ENCODE measurements at places on chromosomes 2 and 18. TPM values are rescaled to one million over a fixed set of nuclear protein-coding genes. Genes with fewer than 3 reads are reported as not detected.

DNA sequence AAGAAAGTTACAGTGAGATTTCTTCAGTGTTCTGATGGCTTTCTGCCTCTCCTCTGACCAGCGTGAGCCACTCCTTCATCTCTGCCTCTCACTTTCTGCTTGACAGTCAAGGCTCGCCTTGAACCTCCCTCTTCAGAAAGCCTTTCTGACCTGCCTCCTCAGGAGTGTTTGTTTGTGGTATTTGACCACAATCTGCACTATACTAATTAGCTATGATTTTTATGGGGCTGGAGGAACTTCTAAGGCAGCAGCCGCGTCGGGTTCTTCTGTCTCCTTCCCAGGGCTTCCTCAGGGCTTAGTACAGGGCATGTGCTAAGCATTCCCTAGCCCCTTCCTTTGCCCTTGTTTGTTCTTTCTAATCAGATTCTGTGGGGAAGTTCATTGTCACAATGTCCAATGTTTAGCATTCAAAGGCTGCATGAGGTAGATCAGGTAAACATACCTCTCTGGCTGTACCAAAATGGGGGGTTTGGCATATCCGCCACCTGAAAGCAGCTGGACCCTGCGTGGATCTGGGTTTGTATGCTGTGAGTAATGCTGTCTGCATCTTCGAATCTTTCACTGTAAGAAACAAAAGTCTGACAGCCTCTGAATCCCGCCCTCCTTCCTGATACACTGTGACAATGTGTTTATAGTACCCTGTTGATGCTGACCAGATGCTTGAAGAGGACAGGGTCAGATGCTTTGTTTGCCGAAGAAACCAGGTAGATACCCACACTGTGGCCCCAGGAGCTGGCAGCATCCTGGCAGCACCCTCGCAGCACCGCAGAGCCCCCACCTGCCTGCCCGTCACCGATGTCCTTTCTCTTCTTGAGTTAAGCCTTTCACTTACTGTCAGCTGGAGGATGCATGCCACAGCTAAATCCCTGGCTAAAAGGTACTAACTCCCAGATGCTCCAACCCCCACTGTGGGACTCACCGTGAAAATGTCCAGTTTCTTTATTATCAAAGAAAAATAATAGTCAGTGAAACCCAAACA lies 260.8 kb upstream of the HDAC4 start:
- no peak for DNase-seq
- no peak overlapping the region for H3K4me3 ChIP-seq
- H3K27me3 ChIP-seq, result peaks cover 39% of the 10 kb centered on the region
- no peaks in the 10 kb centered on the region for H3K4me1 ChIP-seq
- no peaks in the 10 kb centered on the region for H3K36me3 ChIP-seq

DNA sequence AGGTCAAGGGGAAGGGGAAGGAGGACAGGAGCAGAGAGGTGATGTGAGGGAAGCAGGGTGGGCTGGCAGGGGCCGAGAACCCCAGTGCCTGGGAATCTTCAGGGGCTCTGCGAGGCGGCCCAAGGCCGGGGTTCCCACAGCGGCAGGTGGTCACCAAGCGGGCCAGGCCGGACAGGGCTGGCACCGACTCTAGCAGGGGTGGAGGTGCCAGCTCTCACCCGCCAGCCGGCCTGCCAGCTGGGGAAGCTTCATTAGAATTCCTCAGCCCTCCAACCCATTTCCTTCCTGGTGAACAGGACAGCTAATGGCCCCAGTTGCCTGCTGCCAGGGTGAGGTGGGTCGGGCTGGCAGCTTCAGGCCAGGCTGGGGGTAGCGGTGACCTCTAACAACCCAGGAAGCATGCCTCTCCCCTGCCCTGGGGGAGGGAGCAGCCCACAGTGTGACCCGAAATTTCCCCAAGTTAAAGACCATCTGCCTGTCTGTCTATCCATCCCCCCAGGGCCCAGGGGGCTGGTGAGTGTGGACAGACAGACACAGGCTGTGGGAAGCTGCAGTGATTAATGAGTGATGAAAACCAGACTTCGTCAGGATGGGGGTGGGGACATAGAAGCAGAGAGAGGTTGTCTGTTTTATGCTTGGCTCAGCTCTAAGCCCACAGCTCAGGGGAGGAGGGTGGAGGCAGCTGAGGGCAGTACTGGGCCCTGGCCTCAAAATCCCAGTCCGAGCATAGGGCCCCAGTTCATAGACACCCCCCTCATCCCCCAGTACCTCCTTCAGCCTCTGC lies 144.1 kb downstream of the ZFP36L2 start:
- no peaks in the 10 kb centered on the region for H3K4me1 ChIP-seq
- no peak overlapping the region for H3K4me3 ChIP-seq
- H3K27me3 ChIP-seq, result no peaks in the 10 kb centered on the region
- DNase-seq, result no peak
- H3K36me3 ChIP-seq, result no peaks in the 10 kb centered on the region

DNA sequence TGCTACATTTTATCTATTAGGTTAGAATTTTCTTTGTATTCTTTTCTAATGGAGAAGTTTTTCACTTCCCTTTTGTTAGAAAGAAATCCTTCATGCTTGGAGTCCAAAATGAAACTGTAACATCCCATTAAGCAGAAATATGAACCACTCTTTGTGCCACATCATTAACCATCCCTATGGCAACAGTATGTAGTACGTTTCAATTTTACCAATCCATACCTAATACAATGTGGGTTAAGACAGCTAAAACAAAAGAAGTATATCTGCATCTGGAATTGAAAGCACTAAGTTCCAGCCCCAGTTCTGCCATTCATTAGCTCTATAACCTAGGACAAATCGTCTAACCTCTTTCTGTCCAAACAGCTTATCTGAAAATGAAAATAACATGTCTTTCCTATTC lies 409.2 kb upstream of the SPHKAP start:
- no peak for DNase-seq
- no peak overlapping the region for H3K27ac ChIP-seq
- H3K4me1 ChIP-seq, result no peaks in the 10 kb centered on the region
- H3K4me3 ChIP-seq, result no peak overlapping the region
- no peaks in the 10 kb centered on the region for H3K27me3 ChIP-seq
- no peaks in the 10 kb centered on the region for H3K36me3 ChIP-seq

- H3K4me1 ChIP-seq, result no peaks in the 10 kb centered on the region
- no peak overlapping the region for H3K4me3 ChIP-seq
- H3K27ac ChIP-seq, result no peak overlapping the region
These were observed 442.6 kb upstream of the LRATD1 start for GRCh38 chr2:14189929-14190328.

- no peaks in the 10 kb centered on the region for H3K27me3 ChIP-seq
- no peaks in the 10 kb centered on the region for H3K36me3 ChIP-seq
- no peak overlapping the region for H3K4me3 ChIP-seq
- H3K27ac ChIP-seq, result no peak overlapping the region
- DNase-seq, result no peak
These were observed 443 bp downstream of the MC4R start for GRCh38 chr18:60372132-60372531.

DNA sequence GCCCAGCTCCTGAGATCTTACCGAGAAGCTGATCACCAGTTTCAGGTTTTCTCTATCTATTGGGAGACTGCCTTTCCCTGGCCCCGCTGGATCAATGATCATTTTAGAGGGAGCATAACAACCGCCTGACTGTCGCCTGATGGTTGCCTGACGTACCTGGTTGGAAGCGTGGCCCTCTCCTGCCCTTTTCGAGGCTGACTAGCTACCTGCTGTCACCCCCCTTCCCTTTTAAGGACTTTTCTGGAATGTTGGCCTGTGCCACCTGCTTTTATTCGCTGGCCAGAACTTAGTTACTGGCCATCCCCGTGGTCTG lies 562 bp upstream of the MFSD2B start:
- DNase-seq, result no peak
- no peak overlapping the region for H3K4me3 ChIP-seq
- H3K27ac ChIP-seq, result no peak overlapping the region
- no peaks in the 10 kb centered on the region for H3K36me3 ChIP-seq

Gene DLGAP1
- 0.10 TPM for total RNA-seq

DNA sequence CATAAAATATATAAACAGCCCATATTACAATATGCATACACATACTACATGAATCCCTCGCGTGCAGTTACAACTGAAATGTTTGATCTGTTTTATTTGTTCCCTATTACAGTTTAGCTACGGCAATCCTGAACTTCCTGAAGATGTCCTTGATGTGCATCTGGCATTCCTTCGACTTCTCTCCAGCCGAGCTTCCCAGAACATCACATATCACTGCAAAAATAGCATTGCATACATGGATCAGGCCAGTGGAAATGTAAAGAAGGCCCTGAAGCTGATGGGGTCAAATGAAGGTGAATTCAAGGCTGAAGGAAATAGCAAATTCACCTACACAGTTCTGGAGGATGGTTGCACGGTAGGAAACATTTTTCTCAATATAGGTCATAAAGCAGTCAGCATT lies 36.4 kb downstream of the COL3A1 start:
- no peak overlapping the region for H3K27ac ChIP-seq
- no peak overlapping the region for H3K4me3 ChIP-seq

Gene DSG4
- not detected for total RNA-seq

DNA sequence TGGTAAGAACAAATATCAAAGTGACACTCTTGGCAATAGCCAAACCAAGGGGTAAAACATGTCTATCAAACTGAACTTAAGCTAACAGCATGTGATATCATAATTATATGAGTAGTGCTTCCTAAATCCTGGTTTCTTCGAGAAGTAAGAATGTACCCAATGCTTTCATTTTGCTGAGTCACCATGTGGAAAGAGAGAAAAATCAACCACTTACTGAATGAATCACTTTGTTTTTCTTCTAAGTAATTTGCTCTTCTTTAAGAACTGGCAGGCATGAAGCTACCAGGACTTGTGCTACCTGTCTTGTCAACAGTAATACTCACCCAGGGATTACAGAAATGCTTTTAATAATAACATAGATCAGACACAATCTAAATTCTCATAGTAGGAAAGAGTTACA lies 19.0 kb upstream of the DUSP19 start:
- H3K27ac ChIP-seq, result no peak overlapping the region
- no peak overlapping the region for H3K4me3 ChIP-seq
- peaks cover 22% of the 10 kb centered on the region for H3K27me3 ChIP-seq
- DNase-seq, result no peak

Gene KLF7
- total RNA-seq, result 35.8 TPM

GRCh38 chr2:230358305-230358704 lies 31.3 kb downstream of the SP140L start:
- no peak for DNase-seq
- H3K4me1 ChIP-seq, result peaks cover 35% of the 10 kb centered on the region
- no peak overlapping the region for H3K4me3 ChIP-seq
- H3K36me3 ChIP-seq, result peaks cover 65% of the 10 kb centered on the region
- no peak overlapping the region for H3K27ac ChIP-seq

Gene LGALSL
- total RNA-seq, result 2.2 TPM

DNA sequence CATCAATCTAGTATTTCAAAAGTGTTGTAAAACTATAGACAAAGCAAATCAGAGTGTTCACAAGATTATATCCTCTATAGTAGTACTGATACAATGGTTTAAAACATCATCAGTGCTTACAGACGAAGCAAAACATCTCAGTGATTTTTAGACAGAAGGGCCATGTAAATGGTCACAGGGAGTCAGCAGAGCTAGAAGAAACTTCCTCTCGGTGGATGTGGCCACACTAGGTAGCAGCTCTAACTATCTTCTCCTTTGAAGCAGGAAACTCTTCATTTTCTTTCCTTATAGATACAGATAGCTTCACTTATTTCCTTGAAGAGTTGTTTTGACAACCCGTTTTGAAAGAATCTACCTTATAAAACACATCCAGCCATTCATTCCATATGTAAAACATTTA lies 80.4 kb upstream of the CD226 start:
- H3K27ac ChIP-seq, result no peak overlapping the region
- DNase-seq, result no peak
- H3K27me3 ChIP-seq, result no peaks in the 10 kb centered on the region
- H3K4me3 ChIP-seq, result no peak overlapping the region
- peaks cover 6% of the 10 kb centered on the region for H3K4me1 ChIP-seq

- H3K4me1 ChIP-seq, result no peaks in the 10 kb centered on the region
- no peak overlapping the region for H3K4me3 ChIP-seq
- peaks cover 59% of the 10 kb centered on the region for H3K36me3 ChIP-seq
- no peak for DNase-seq
These were observed 19.9 kb downstream of the WDSUB1 start for GRCh38 chr2:159266554-159266953.

DNA sequence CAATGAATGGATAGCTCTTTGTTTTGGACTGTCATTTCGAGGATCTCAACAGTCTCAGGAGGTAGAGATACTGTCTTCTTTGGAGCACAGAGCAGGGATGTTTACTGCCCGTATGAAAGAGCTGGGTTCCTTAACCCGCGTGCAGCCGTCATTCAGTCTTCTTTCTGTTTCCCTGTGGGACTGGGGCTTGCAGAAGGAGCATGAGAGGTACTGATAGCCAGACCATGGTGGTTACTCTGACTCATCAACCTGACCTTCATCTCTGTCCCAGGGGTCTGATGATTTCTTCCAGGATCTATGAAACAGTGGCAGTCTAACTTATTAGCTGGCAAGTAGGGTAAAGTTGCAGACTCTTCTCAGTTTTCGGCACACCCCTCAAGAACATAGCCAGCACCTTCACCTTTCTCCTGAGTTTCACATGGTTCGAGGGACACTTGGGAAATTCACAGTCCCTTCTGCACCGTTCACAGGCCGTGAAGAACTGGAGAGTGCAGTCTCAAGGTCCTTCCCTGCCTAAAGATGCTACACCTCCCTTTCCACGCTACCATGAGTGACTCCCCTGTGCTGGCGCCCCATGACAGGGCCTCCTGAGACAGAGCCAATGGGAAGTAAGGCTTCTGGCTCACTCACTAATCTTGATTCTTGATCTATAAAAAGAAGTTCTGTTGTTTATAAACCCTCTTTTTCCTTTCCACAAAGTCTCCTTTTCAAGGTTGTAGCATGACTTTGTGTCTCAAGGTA lies 226.2 kb downstream of the MC4R start:
- no peaks in the 10 kb centered on the region for H3K36me3 ChIP-seq
- no peak overlapping the region for H3K4me3 ChIP-seq
- peaks cover 6% of the 10 kb centered on the region for H3K27me3 ChIP-seq
- H3K4me1 ChIP-seq, result peaks cover 9% of the 10 kb centered on the region

DNA sequence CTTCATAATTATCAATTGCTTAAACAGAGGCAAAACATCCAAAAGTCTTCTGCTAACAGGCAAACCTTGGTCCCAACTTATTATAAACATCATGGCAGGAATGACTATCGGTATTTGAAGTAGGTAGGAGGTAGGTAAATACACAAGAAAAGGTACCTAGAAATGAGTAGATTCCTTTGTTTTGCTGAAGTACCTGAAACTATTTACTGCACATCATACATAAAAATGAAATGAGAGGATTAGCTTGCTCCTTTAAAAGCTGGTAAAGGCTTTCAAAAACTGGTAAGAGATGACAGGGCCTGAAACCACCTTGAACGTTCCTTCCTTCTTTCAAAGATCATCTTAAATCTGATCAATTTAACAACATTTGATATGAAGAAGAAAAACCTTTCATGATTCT lies 55.2 kb upstream of the MAPRE2 start:
- no peak overlapping the region for H3K27ac ChIP-seq
- DNase-seq, result no peak
- H3K4me1 ChIP-seq, result no peaks in the 10 kb centered on the region
- no peaks in the 10 kb centered on the region for H3K36me3 ChIP-seq
- H3K4me3 ChIP-seq, result no peak overlapping the region
- H3K27me3 ChIP-seq, result peaks cover 4% of the 10 kb centered on the region

DNA sequence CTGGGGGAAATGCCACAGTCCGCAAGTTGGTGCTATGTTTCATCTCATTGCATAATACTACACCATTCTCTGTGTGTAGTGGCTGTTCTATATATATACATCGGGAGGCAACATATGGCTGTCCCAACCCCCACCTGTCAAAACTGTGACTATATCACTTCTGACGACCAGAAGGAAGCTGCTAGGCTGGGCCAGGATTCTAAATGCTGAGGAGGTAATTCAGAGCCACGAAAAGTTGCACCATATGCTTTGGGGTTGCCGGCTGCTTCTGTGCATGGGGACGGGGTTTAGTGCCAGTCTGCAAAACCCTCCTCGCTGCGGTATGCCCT lies 117.3 kb downstream of the MSH2 start:
- DNase-seq, result no peak
- H3K4me3 ChIP-seq, result peak overlapping the region; percentile 85
- peaks cover 13% of the 10 kb centered on the region for H3K4me1 ChIP-seq
- no peaks in the 10 kb centered on the region for H3K36me3 ChIP-seq
